DMS 273 treated with DMSO at 0.1 percent for 48 hours (cell line): ENCODE measurements at places on chromosomes 12 and 14.

- no peak for DNase-seq
Measured at GRCh38 chr12:120979220-120979861, 998 bp downstream of the HNF1A start.

DNA sequence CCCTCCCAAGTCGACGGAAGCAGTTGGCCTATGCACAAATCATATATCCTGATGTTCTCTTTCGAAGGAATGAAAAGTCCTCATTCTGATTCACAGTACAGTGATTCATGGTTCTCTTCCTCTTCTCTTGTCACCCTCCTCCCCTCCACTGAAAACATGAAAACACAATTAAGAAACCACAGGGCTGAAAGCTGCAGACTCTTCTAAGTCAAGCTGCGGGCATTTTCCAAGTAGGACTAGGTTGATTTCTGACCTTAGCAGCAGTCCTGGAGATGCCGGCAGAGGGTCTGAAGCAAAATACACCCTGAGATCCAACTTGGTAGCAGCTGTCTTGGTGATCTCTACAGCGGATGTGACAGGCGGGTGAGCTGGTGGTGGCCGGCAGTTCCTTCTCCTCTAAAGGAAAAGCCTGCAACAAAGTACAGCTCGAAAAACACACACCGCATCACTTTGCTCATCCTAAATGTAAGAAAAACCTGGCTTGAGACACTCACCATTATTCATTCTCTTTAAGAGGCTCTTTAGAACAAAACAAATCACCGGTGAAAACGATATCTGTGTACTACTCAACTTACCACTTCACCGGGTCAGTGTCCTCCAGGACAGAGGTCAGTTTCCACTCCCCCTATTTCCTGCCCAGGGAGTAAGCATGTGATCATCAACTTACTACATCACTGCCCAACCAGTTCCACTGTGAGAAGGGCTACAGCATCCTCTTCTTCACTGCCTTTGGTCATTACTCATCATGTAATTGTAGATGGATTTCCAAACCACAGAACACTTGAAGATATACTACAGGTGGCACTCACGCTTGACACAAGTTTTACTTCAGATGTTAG lies 6.0 kb downstream of the TMCC3 start:
- no peak for DNase-seq

DNA sequence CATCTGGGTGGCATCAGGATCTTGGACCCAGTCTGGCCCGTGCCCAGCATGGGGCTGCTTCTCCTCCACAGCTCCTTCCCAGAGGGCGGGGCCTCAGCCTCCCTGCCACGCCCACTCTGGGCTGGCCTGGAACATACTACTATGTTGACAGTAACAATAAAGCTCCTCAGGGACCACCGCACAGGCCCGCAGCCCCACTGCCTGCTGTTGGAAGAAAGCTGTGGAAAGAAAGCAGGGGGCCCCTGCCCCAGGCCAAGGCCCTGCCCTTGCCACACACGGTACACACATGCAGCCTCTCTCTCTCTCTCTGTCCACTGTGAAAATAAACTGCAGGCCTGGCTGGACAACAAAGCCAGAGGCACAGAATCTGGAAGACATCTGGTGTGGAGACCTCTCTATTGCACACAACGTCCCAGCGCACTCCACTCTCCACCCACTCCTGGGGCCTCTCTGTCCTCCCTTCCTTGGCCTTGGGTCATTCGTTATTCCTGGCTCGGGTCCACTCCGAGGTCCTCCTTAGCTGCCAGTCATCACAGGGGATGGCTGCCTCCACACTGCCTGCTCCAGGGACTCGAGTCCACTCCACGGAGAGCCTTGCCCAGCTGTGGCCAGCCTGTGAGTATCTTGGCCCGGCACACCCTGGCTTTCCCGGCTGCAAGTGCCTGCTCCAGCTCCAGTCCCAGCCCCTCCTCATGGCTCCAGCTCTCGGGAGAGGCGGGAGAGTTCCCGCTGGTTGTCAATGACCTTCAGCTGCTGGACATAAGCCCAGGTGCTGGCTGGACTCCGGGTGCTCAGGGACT lies 11.8 kb upstream of the ENDOU start:
- no peak for DNase-seq

- DNase-seq, result no peak
Measured at GRCh38 chr14:20294636-20295035, 11.1 kb downstream of the TTC5 start.

DNA sequence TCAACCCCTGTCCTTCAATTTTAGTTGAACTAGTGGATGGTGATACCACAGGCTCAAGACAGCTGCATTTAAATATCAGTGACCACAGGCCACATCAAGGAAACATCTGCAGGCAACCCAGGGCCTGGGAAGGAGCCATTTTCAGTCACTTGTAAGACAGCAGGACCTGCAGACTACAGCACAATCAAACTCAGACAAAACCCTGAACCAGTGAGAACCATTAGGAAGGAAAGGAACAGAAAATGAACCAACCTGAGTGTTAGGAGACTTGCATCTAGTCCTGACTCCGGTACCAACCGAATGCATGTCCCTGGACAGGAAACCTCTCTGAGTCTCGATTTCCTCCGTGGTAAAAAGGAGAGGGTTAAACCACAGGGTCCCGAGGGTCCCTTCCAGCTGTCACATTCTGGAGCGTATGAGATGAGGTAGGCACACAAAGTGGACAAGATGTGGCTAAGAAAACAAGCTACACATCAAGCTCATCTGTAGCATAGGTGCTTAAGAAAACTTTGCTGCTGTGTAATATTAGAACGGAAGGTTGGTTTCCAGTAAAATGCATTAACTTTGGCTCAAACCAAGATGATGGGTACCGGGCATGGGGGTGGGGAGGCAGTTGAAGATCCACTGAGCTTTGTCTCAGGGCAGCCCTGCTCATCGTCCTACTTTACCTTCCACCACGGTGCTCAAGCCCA lies 1.6 kb upstream of the CDKN1B start:
- DNase-seq, result no peak

- DNase-seq, result no peak
Measured at GRCh38 chr14:61258985-61259384, 22.2 kb downstream of the TMEM30B start.

DNA sequence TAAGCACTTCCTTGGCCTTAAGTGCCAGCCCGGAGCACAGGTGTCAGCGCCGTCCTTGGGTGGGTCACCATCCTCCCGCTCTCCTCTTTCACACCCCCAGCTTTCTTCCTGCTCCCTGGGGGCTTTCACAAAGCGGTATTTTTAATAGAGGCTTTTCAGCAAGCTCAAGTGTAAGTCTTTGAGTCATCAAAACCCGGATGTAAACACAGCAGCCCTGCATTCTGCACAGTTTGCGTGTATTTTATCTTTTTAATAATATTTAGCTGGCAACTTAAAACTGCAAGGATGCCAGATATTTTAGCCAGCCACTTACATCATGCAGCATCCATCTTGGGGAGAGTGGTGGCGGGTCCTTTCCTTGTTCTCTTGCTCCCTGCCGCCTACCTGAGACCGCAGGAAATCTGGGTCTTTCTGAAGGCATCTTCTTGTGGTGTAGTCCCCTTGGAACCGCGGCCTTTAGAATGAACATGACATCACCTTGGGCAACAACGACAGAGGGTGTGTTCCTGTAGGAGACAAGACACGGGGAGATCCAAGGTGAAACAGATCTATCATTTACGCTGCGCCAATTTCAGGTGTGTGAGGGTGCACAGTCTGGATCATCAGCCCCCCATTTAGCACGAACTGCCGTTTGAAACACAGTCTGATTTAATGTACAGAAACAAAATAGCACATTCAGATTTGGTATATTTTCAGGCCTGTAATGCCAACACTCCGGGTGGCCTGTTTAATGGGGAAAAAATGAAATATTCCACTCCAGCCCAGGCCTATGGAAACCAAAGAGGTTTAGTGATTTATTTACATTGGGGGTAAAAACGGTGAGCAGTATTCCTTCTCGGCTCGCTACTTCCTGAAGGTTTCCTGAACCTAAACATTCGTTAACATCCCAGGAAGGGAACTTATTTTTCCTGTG lies 12.5 kb upstream of the IRF2BPL start:
- DNase-seq, result no peak

DNA sequence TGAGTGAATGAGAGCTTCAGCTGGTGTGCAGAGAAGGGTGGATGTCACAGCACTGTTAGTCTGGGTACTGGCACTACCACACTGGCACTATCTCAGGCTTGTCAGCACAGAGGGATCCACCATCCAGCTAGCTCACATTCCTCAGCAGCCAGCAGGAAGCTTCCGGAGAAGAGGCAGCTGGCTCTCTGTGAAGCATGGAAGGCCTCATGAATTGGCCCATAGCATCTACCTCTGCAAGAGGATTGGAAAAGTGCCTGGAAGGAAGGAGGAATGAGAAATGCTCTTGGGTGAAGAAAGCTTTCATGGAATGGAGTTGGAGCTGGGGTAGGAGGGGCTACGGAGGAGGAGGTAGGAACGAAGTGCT lies 9.9 kb downstream of the KRT83 start:
- DNase-seq, result no peak

- no peak for DNase-seq
Measured at GRCh38 chr14:65356327-65356836, 56.1 kb upstream of the FUT8 start.

DNA sequence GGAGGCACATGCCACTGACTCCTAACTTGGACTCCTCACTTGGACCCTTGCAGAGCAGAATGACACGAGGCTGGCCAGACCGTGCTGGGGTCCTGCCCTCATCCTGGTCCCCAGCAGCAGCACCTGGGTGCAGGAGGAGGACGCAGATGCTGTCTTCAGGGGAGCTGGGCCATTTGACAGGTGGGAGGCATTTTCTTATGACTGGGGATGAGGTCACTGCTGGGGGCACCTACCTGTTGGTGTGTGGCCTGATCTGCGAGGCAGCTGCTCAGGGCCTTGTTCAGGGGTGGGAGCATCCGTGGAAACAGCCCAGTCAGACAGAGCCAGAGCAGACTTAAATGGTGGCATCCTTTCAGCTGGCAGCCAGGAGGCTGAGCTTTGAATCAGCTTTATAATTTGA lies 57.3 kb downstream of the CACNA1C start:
- no peak for DNase-seq

GRCh38 chr14:36555998-36556743 lies 26.2 kb downstream of the NKX2-8 start:
- DNase-seq, result no peak

DNA sequence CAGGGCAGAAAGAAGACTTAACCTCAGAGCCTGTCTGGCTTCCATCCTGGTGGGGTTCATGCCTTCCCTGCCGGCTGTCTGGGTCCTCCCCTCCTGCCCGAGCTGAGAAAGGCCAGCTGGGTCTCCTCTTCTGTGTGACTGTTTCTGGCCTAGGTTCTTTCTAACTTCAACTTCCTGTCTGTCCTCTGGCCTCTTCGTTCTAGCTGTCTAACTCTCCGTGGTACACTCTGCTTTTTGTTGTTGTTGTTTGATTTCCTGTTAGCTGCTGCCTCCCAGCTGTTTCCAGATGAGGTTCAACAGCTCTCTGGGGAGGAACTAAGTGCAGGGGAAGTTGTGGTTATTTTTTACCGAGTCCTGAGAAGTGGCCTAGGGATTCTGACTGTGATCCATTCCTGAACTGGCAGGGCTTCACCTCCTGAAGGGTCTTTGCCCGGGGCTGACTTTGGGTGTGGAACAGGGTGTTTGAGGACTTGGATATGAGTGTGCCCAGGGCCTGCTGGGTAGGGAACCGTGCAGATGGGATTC lies 3.2 kb downstream of the MLXIP start:
- DNase-seq, result no peak

DNA sequence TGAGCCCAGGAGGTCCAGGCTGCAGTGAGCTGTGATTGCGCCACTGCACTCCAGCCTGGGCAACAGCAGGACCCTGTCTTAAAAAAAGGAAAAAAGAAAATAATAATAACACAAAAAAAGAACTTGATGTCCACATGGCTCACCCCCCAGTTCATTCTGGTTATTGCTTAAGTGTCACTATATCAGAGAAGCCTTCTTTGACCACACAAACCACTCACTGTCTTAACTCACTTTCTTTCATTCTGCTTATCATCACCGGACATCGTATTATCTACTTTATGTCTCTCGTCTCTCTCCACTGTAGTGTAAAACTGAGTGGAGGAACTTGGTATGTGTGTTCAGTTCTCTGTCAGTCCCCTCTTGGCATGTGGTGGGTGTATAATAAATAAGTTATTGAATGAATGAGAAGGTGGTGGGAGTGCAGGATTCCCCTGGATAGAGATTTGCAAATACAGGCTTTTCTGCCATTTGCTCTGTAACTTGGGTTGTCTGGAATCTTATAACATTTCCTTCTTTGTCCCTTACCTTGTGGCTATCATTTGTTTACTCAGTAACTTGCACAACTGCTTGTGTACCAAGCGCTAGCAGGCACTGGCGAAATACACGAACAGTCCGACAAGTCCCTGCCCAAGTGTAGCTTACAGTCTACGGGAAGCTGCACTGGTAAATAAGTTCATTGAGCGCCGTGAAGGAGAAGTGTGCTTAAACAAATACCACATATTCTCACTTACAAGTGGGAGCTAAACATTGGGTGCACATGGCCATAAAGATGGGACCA lies 86.6 kb upstream of the TRAF3 start:
- no peak for DNase-seq

DNA sequence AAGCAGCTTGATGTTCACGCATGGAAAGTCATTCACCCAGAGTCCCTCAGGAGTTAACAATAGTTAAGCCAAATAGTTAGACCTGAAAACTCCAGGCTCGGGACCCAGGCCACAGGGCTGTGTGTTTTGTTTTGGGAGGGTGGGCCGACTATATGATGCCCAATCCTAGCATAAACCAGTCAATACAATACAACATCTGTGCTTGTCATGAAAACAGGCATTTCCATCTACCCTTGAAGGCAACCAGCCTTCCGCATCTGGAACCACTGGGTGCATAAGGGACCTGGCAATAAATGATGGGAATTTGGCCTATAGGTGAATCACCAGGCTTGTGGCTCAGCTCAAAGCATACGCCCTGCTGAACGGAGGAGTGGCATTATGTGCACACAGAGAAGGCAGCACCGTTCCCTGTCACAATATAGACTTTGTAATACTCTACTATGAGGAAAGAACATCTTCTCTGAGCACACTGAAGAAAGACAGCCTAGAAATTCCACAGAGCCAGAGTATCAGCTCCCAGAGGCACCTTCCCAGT lies 91.0 kb upstream of the FOXN3 start:
- no peak for DNase-seq

- DNase-seq, result no peak
Measured at GRCh38 chr12:22733756-22734155, 108.8 kb downstream of the ETNK1 start.

- DNase-seq, result no peak
Measured at GRCh38 chr14:32372154-32372553, 43.1 kb downstream of the AKAP6 start.

DNA sequence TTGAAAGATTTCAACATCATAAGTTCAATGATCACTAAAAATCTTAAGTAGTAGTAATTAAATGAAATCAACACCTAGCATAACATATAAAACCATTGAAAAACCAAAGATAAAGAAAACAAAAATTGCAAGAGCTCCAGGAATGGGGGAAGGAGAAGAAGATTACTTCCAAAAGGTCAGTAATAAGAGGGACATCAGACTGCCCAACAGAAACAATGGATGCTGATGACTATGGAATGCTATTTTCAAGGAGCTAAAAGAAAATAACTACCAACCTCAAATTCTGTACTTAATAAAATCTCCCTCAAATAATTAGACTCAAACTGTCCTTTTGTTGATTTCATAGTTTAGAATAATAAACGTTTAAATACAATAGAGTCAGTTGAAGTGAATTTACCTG lies 314.5 kb upstream of the LMO3 start:
- no peak for DNase-seq
